ENCODE measurements at places on chromosomes 3 and 15. TPM values are rescaled to one million over a fixed set of nuclear protein-coding genes. Genes with fewer than 3 reads are reported as not detected.

GRCh38 chr3:43769885-43770425 lies 79.2 kb downstream of the ABHD5 start:
- no peak overlapping the region for H3K27ac ChIP-seq
- no peak overlapping the region for H3K4me3 ChIP-seq
- H3K27me3 ChIP-seq, result peaks cover 14% of the 10 kb centered on the region
- peaks cover 14% of the 10 kb centered on the region for H3K4me1 ChIP-seq

DNA sequence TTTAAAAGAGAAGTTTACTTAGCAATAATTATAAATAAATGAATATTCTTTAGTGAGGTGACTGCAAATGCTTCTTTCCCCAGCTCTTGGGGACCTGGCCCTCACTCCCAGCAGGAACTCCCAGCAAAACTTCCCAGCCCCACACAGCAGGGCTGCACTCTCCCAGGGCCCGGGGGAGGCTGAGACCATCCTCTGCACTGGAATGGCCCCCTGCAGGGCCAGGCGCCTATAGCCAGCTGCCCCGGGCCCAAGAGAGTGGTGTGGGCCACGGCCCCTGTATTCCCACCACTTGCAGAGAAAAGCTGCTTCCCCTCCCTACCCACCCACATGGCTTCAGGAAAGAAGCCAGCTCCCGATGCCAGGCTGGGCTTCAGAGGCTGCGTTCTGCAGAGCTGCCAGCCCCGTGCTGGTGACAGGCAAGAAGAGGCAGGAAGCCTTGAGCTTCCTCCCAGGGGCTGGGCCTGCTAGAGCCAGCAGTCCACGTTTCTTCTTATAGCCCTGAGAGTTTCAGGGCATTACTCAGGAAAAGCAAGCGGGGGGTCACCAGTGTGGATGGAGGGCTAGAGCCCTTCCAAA lies 20.0 kb downstream of the IDH2 start:
- no peaks in the 10 kb centered on the region for H3K4me1 ChIP-seq
- H3K4me3 ChIP-seq, result no peak overlapping the region
- no peaks in the 10 kb centered on the region for H3K27me3 ChIP-seq

GRCh38 chr3:38985581-38985980 lies 66.2 kb downstream of the SCN11A start:
- H3K4me3 ChIP-seq, result no peak overlapping the region
- DNase-seq, result no peak
- H3K36me3 ChIP-seq, result no peaks in the 10 kb centered on the region
- no peaks in the 10 kb centered on the region for H3K4me1 ChIP-seq
- peaks cover 31% of the 10 kb centered on the region for H3K27me3 ChIP-seq
- no peak overlapping the region for H3K27ac ChIP-seq

Gene ROBO2
- total RNA-seq, result not detected

GRCh38 chr3:13545952-13546454 lies 2.9 kb upstream of the FBLN2 start:
- no peak for DNase-seq
- H3K4me1 ChIP-seq, result no peaks in the 10 kb centered on the region
- H3K4me3 ChIP-seq, result no peak overlapping the region
- H3K36me3 ChIP-seq, result no peaks in the 10 kb centered on the region

- H3K27me3 ChIP-seq, result no peaks in the 10 kb centered on the region
- DNase-seq, result no peak
- no peaks in the 10 kb centered on the region for H3K36me3 ChIP-seq
- H3K4me1 ChIP-seq, result no peaks in the 10 kb centered on the region
- H3K27ac ChIP-seq, result no peak overlapping the region
- H3K4me3 ChIP-seq, result no peak overlapping the region
Measured at GRCh38 chr15:47570881-47571640, 146.2 kb upstream of the SEMA6D start.

Gene WDR49
- 0.04 TPM for total RNA-seq

DNA sequence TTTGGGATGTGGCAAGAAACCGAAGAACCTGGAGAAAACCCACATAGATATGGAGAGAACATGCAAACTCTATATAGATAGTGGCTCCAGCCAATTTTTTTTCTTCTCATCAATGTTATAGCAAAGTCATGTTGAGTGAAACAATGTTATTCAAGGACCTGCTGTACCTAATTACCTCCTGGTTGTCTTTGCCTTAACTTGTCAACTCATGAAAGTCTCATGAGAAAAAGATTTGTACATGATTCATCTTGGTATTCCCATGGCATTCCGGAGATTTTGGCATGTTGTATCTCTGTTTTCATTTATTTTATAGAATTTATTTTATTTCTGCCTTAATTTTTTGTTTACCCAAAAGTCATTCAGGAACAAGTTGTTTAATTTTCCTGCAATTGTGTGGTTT lies 303.8 kb upstream of the CDIN1 start:
- no peak for DNase-seq
- no peaks in the 10 kb centered on the region for H3K36me3 ChIP-seq
- H3K27me3 ChIP-seq, result no peaks in the 10 kb centered on the region
- no peaks in the 10 kb centered on the region for H3K4me1 ChIP-seq
- no peak overlapping the region for H3K4me3 ChIP-seq

DNA sequence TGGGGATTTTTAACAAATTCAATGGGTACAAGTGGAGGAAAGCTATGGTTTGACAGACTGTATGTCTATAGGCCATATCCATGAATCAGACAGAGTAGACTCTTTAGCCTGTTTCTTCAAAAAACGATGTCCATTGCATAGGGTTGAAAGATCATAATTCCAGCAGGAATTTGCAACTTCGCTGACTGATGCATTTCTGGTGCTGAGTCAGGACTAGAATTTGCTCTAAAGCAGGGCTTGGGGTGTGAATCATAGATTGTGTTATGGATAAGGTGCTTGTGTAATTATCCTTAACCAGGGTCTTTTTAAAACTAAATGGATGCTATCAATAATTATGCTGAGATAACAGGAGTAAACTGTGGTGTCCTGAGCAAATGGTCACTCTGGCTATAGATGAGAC lies 200.4 kb upstream of the TBC1D5 start:
- H3K27me3 ChIP-seq, result peaks cover 8% of the 10 kb centered on the region
- no peak overlapping the region for H3K4me3 ChIP-seq
- H3K4me1 ChIP-seq, result no peaks in the 10 kb centered on the region
- no peak for DNase-seq

DNA sequence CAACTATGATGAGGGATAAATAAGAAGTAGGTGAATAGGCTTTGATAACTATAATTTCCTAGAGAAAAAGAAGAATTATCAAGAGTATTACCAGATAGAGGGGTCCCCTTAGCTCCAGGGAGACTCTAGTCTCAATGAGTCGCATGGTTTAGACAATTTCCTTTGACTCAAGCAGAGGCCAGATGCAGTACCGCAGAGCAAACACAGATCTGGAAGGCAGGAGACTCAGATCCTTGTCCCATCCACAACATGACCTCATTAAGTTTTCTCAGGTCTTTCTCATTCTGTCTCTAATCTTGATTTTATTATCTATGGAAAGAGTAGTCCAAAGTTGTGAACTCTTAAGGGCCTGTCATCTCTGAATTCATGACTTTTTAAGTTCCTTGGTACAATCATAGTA lies 987.9 kb downstream of the NTRK3 start:
- no peaks in the 10 kb centered on the region for H3K36me3 ChIP-seq
- no peak overlapping the region for H3K27ac ChIP-seq
- no peak for DNase-seq
- H3K4me1 ChIP-seq, result no peaks in the 10 kb centered on the region
- H3K4me3 ChIP-seq, result no peak overlapping the region

Gene EFL1
- total RNA-seq, result 12.0 TPM

Gene C3orf49
- not detected for total RNA-seq

Gene AGTR1
- 0.64 TPM for total RNA-seq

Gene SLC41A3
- 16.2 TPM for total RNA-seq

Gene LMAN1L
- not detected for total RNA-seq

DNA sequence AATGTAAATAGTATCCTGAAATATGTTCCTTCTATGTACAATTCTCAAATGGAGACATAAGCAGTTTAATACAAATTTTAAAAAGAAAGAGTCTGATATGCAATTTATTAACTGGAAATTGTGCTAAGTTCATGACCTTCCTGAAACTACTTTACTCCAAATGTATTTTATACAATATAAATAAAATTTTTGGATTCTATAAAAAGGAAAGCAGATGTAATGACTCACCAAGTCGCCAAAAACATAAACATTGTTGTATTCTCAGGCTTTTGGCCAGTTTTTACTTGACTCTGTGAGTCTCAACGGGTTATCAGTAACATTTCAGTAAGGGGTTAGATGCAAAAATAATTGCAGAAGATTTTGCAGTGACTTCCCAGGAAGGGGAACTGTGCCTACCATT lies 948.2 kb downstream of the EPHA3 start:
- DNase-seq, result no peak
- H3K4me3 ChIP-seq, result no peak overlapping the region
- no peaks in the 10 kb centered on the region for H3K27me3 ChIP-seq
- no peak overlapping the region for H3K27ac ChIP-seq
- no peaks in the 10 kb centered on the region for H3K4me1 ChIP-seq
- no peaks in the 10 kb centered on the region for H3K36me3 ChIP-seq

GRCh38 chr15:69845159-69845558 lies 252.6 kb downstream of the TLE3 start:
- H3K4me1 ChIP-seq, result no peaks in the 10 kb centered on the region
- DNase-seq, result no peak
- H3K36me3 ChIP-seq, result no peaks in the 10 kb centered on the region

Gene HTR3E
- total RNA-seq, result not detected

GRCh38 chr3:164095279-164095678 lies 983.0 kb downstream of the SI start:
- H3K27ac ChIP-seq, result no peak overlapping the region
- DNase-seq, result no peak
- H3K36me3 ChIP-seq, result no peaks in the 10 kb centered on the region
- no peaks in the 10 kb centered on the region for H3K27me3 ChIP-seq

Measured in HepG2 (cell line).